NCI-H2107 (cell line): ENCODE measurements at places on chromosomes 1 and 21.

DNA sequence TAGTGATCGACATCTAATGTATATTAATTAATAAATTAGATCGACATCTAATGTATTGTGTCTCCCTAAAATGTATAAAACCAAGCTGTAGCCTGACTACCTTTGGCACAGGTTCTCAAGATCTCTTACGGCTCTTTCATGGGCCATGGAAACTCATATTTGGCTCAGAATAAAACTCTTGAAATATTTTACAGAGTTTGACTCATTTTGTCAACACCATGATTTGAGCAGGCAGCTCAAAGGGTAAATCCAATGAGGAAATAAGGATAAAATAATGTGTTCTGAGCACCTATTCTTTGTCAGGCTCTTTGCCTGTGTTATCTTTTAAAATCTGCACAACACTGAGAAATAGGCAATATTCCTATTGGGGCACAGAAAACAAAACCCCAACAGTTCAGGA, 223.4 kb upstream of the DUSP10 start:
- no peak for DNase-seq

GRCh38 chr1:185073725-185074124, 28.4 kb downstream of the RNF2 start:
- DNase-seq: no peak

- no peak for DNase-seq
Measured at GRCh38 chr1:35587736-35588135, 14.6 kb downstream of the TFAP2E start.

DNA sequence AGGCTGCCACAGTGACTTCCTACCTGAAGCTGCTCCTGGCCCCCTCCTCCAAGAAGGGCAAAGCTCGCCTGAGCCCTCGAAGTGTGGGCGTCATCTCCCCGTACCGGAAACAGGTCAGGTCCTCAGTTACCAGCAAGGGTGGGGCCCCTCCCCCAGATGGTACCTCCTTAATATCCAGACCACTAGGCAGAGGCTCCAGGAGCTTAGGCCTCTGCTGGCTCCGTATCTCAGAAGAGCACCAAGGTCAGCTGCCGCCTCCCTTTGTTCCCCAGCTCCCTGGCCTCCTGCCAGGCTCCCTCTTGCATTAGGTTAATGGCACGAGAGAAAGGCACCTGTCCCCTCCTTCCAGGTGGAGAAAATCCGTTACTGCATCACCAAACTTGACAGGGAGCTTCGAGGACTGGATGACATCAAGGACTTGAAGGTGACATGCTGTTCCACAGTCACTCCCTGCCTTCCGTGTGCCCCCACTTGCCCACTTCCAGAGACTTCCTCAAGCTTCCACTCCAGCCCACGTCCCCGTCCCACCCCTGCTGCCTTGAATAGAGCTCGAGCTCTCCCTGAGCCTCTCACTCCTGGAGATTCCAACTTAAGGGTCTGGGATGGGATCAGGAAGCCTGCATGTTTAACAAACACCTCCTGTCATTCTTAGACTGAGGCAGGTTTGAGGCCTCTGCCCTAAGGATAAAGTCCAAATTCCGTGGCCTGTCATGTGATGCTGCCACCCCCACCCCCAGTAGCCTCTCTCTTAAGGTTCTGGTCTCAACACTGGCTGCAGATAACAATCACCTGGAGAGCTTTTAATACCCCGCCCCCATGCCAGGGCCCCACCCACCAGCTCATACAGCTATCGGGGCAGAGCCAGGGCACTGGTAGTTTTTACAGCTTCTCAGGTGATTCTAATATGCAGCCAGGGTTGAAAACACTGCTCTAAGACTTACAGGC, 8.3 kb downstream of the RHOC start:
- peak; percentile 86 for DNase-seq

DNA sequence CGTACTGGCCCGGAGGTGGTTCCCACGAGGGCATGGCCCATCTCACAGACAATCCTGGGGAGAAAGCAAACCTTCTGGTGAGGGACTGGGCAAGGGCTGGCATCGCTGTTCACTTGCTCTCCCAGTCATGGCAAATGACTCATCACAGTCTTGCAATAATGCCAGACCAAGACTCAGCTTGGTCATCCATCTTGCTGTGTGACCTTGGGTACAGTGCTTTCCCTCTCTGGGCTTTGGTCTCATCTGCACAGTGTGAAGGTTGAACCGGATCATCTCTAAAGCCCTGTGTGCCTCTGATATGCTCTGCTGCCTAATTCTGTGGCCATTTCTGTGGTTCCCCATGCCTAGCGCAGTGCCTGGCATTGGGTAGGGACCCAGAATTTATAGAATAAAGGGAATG, 143.6 kb upstream of the CD34 start:
- no peak for DNase-seq

- DNase-seq: no peak
Measured at GRCh38 chr1:151472856-151473731, 13.8 kb upstream of the POGZ start.

DNA sequence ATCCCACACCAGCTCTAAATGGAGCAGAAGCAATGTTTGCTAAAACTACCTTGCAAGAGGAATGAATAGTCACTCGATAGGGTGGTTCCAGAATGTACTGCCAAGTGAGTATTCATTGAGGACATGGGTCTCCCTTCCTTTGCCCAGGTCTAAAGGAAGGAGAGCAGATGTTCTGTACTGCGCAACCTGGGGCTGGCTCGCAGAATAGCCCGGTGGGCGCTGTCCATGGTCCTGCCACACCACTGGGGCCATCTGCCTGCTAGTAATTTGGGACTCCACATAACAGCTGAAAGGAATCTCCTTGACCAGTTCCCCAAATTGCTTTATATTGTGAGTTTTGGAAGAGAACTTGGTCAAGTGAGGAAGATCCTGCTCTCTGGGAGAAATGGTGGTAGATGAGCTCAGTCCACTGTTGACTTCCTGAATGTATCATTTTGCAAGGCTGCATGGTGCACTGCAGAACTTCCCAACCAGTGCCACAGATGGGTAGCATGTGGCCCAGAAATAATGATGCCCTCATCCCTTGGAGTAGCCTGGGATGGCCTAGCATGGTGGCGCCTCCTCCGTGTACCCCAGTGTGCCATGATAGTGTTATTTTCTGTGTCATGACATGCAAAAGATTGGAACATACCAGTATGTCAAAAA, 5.7 kb downstream of the SLC6A17 start:
- DNase-seq: no peak

DNA sequence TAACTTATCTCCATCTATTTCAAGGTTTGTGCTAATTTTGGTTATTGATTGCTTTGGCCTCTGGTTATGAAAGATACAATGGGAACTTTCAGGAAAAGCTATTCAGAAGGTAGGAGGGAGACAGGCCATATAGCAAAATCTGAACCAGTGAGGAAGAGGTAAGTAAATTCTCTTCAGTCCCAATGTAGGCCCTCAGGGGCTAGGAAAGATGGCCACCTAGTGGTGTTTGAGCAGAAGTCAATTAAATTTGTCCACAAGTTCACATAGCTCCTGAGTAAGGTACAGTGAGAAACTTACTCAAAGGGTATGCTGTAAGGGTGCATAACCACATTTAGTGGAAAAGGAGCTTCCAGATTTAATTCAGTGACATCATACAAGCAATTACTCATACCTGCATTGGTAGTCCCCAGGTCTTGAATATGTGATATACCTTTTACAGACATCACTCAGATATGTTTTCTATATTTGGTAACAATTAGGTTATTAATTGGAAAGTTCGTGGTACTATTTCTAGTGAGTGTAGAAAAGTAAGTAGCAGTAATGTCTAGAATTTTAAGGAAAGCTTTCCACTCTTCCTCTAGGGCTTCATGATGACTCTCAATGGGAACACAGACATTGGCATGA, 21.4 kb upstream of the FMO1 start:
- peak; percentile 37 for DNase-seq

DNA sequence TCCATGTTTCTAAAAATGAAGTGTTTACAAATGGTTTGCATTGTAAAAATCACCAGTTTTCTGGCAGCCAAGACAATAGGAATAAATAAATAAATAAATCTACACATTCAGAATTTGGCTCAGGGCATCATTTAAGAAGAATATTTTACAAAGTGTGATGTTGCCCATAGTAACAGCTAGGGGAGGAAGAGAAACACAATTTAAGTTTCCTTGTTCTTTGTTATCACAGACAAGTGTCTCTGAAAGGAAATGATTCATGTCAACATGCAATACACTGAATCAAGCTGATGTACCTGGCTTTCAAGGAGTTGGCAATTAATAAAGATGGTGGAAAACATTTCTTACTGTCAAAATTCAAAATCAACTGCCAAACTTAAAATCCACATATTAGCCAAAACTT, 74.7 kb downstream of the LHX8 start:
- no peak for DNase-seq

DNA sequence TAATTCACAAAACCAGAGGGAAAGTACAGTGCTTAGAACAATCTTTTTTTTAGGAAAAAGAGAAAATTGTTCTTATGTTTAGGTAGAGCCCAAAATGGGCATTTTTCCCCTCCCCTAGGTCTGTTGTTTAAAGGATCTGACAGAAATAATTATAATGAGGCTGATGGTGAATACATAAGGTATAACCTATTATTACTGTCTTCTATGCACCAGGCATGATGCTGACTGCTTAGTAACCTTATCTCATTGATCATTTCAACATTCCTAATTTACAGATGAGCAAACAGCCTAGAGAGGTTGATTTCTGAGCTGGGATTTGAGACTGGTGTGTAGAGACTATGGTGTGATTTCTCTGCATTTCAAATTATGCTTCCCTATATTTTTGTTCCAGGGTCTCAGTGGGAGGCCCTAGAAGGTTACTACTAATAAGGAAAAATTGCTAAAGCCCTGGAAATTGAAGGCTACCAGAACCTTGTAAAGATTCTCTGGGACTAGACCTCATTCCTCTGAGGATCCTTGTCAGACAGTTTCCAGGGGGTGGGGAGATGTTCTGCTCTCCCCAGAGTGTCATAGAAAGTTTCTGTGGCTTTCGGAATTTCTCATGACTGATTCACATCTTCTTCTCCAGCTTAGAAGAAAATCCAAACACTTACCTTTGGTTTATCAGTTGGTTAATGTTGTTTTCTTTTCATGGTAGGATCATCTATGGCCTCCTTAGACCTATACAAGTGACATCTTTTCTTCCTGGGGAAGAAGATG, 44.9 kb downstream of the ROR1 start:
- DNase-seq: no peak

DNA sequence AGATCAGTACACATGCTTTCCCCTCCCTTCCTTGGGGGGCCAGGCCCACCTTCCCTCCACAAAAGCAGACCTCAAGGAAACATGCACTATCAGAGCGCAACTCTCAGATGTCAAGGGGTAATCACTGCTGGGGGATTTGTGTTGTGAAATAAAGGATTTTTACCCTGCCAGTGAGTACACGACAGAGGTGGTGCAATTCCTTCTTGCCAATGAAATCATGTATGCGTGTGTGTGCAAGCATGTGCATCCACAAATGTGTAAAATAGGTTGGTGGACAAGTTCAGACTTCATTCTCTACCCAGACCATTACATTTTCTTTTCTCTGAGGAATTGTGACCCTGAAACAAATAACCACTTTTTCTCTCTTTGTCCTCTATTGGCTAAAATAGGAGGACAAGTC, 9.8 kb upstream of the NOS1AP start:
- DNase-seq: no peak

- no peak for DNase-seq
Measured at GRCh38 chr1:37734629-37735591, 30.0 kb downstream of the EPHA10 start.

- no peak for DNase-seq
Measured at GRCh38 chr1:89008511-89008910, 14.2 kb downstream of the GBP3 start.

DNA sequence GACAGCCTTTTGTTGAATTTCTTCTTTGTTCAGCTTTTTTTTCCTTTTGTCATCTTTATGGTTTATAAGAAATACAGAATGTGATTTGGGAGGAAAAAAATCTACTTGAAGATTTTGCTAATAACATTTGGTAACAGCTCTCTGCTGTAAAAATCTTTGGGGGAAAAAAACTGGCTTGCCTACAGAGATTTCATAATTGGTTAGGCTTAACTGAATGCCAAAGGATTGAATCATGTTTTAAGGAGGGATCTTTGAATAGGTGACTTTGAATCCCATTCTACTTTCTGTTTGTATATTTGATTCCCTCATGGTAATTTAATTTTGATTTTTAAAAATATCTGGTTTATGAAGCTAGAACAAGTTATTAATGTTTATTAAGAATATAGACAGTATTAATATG, 3.2 kb downstream of the BTF3L4 start:
- no peak for DNase-seq

- peak; percentile 79 for DNase-seq
Measured at GRCh38 chr1:85307987-85308832, 31.8 kb upstream of the BCL10 start.

DNA sequence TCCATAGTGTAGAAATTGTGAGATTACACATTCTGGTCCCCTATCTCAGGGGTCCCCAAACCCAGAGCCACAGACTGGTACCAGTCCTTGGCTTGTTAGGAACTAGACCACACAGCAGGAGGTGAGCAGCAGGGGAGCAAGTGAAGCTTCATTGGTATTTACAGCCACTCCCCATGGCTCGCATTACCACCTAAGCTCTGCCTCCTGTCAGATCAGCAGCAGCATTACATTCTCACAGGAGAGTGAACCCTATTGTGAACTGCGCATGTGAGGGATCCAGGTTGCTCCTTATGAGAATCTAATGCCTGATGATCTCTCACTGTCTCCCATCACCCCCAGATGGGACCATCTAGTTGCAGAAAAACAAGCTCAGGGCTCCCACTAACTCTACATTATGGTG, 229.7 kb upstream of the IRF2BP2 start:
- DNase-seq: no peak

- DNase-seq: no peak
Measured at GRCh38 chr1:9196129-9197040, 38.2 kb upstream of the H6PD start.

DNA sequence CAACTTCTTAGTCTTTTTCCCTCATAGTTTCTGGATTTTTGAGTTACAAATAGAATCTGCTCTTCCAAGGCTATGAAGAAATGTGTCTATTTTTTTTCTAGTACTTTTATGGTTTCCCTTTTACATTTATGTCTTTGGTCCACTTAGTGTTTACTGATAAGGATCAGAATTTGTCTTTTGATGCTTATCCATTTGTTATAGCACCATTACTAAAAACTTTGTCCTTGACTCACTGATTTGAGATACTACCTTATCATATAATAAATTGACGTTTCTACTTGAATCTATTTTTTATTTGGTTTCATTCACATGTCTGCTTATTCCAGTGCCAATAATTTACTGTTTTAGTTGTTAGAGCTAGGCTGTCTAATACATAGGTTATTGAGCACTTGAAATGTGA, 161.1 kb upstream of the DPYD start:
- DNase-seq: no peak

GRCh38 chr1:77048615-77049005, 170.6 kb downstream of the PIGK start:
- no peak for DNase-seq

GRCh38 chr1:214552174-214552608, 789 bp upstream of the PTPN14 start:
- DNase-seq: no peak

DNA sequence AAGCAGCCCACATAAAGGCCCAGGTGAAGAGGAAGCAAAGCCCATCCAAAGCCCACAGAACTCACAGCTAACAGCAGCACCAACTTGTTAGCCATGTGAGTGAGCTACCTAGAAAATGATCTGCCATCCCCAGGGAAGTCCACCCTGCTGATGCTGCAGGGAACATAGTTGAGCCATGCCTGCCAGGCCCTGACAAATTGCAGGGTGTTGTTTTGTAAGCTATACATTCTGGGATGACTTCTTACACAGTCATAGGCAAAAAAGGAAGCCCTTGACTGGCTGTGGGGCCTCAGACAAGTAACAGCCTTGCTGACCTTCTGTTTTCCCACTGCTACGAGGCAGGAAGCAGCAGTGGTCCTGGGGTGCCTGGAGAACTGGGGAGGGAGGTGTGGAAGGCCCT, 262.7 kb downstream of the MATN1 start:
- DNase-seq: no peak

- DNase-seq: no peak
Measured at GRCh38 chr1:94044290-94044790, 76.6 kb downstream of the ABCA4 start.
